Amygdala (tissue), 56 donors: ENCODE measurements at places on chromosomes 16 and 17.

- no peak for DNase-seq
Measured at GRCh38 chr16:88665148-88665547, 2.3 kb upstream of the MVD start.

DNA sequence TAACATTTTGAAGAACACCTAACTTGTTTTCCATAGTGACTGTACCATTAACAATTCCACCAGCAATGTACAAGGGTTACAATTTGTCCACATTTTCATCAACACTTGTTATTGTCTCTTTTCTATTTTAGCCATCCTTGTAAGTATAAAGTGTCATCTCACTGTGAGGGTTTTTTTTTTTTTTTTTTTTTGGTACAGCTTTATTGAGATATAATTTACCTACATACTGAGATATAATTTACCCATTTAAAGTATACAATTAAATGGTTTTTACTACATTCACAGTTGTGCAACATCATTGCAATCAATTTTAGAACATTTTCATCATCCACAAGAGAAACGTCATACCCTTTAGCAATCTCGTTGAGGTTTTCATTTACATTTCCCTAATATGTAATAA lies 17.9 kb upstream of the TMIGD1 start:
- DNase-seq: no peak

- no peak for DNase-seq
Measured at GRCh38 chr16:54928016-54928356, 2.7 kb upstream of the IRX5 start.

DNA sequence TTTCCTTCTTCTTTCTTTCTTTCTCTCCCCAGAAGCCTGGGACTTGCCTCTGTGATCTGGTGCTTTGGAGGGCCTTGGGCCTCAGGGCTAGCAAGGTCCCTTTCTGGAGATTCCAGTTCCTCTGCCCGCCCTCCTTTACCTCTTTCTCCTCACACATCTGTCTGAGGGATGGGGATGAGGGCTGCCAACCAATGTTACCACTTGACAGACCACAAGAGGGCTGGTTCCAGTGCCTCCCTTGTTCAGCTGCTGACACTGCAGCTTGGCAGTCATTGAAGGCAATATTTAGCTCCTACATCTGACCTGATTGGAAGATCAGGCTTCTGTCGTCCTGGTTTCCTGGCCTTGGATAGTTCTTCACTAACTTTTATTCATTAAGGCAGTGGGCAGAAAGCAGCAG lies 3.6 kb upstream of the ZNF652 start:
- no peak for DNase-seq

DNA sequence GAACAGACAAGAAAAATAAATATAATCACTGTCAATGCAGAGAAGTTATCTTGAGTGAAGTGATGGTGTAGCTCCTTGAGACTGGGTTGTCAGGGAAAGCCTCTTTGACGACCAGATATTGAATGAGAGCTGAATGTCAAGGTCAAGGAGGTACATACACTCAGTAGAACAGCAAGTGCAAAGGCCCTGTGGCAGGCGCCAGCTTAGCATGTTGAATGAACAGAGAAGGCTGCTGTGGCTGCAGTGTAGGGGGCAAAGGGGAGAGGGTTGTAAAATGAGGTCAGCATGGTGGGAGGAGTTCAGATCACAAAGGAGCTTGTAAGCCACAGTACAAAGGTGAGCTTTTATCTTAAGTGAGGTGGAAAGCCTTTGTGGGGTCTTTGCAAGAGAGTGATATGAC lies 111.5 kb downstream of the ZFHX3 start:
- DNase-seq: no peak

GRCh38 chr17:3914312-3914670 lies 2.0 kb downstream of the P2RX1 start:
- no peak for DNase-seq

- DNase-seq: no peak
Measured at GRCh38 chr17:73879987-73880386, 235.7 kb upstream of the SDK2 start.

GRCh38 chr16:23896832-23897821 lies 61.3 kb downstream of the PRKCB start:
- DNase-seq: no peak

GRCh38 chr17:48767263-48767774 lies 38.8 kb upstream of the HOXB13 start:
- no peak for DNase-seq

- DNase-seq: no peak
Measured at GRCh38 chr17:45429339-45430005, 3.2 kb downstream of the ARHGAP27 start.

DNA sequence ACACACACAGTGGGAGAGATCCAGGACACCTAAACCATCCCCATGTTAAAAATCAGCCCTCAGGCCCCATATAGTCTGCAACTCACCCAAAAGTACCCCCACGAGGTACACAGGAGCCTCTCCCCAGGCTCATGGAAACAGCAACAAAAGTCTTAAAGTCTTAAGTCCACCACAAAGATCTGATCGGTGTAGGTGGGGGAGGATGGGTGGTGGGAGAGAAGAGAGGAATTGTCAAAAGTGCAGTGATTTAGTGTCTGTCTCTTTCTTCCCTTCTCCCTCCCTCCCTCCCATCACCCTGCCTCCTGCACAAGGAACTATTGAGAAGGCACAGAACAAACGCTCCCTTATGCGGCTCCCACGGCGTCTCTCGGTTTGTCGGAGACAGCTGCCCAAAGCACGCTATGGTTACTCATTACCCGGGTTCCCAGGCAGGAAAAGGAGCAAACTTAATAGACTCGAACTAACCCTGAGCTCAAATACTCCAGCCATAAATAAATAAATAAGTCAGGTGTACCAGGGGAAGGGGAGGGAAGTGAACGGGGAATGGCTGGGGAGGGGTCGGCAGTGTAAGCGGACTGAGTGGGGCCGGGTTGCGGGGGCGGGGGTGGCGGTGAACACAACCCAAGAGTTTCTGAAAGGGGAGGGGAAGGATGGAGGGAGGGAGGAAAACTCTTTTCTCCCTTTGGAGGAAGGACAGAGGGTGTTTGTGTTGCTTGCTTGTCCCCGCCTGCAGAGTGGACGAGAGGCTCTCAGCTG lies 477.4 kb downstream of the SLC39A11 start:
- DNase-seq: peak; percentile 79

GRCh38 chr16:78522327-78522726 lies 422.9 kb downstream of the WWOX start:
- no peak for DNase-seq

DNA sequence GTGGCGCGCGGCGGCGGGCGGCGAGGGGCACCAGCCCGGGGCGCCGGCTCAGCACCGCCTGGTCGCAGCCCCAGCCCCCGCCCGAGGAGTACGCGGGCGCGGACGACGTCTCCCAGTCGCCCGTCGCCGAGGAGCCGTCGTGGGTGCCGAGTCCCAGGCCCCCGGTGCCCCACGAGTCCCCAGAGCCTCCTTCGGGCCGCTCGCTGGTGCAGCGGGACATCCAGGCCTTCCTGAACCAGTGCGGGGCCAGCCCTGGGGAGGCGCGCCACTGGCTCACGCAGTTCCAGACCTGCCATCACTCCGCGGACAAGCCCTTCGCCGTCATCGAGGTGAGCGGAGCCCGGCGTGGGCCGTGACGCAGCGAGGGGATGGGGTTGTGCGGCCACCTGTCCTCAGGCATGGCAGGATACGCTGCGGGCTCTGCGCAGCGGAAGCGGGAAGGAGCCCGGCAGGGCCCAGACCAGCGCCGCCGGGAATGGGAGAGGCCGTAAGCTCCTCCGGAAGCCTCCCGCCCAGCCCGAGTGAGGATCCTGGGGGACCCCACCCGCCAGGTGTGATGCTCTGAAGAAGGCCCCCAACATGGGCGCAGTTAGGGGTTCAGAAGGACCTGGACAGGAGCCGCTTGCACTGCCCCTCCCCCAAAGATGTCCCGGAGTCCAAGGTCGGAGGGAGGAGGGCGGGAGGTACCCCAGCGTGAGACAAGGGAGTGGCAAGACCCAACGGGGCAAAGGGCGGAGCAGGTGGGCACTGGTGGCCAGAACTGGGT lies 522 bp downstream of the NAGS start:
- no peak for DNase-seq

- DNase-seq: no peak
Measured at GRCh38 chr16:18799500-18799899, 1.8 kb downstream of the ARL6IP1 start.

GRCh38 chr16:83973077-83973476 lies 5.0 kb downstream of the NECAB2 start:
- DNase-seq: no peak

DNA sequence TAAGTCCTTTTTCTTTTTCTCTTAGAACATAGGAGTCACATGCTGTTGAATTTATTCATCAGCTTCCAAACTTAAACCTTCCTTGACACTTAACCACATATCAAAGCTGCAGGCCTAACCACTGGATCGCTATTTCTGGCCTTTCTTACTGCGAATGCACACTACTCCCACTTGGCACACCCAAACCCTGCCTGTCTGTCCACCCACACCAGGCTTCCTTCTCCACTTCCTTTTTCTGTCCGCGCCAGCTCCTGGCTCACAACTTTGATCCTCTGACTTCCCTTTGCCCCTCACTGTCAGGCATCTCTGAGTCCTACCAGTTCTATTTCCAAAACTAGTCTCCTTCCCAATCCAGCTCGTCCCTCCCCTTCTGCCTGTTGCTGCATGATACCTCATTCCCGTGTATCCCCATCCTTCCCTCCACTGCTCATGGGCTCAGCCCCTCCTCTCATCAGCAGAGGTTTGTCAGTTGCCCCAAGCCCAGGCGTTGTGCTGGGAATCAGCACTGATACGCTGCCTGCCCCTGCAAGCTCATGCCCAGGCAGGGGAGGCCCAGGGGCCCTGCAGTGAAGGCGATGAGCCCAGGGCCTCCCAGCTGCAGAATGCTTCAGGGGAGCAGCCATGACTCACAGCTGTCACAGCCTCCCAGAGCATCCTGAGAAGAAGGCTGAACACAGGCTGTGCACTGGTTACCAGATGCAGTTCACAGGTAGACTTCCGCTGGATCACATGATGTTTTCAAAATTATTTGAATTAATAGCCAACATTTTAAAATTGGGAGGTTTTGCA lies 179.8 kb downstream of the KATNIP start:
- peak; percentile 5 for DNase-seq

- DNase-seq: no peak
Measured at GRCh38 chr17:45332989-45333701, 16.3 kb upstream of the MAP3K14 start.

DNA sequence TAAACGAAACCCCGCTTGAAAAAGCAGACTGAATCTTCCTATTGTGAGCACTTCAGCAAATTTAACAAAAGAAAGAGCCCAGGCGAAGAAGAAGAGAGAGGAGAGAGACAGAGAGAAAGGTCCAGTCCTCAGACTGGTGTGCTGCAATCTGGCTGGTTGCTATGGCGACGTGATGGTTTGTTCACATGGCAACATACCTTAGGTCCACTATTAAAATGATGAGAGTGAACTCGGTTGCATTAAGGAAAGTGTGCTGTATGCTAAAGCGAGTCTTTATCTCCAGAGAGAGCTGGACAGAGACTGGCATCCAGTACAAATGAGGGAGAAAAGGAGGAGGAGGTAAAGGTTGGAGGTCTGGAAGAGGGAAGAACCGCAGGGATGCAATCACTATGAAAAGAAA lies 271.8 kb upstream of the ZFHX3 start:
- DNase-seq: no peak

DNA sequence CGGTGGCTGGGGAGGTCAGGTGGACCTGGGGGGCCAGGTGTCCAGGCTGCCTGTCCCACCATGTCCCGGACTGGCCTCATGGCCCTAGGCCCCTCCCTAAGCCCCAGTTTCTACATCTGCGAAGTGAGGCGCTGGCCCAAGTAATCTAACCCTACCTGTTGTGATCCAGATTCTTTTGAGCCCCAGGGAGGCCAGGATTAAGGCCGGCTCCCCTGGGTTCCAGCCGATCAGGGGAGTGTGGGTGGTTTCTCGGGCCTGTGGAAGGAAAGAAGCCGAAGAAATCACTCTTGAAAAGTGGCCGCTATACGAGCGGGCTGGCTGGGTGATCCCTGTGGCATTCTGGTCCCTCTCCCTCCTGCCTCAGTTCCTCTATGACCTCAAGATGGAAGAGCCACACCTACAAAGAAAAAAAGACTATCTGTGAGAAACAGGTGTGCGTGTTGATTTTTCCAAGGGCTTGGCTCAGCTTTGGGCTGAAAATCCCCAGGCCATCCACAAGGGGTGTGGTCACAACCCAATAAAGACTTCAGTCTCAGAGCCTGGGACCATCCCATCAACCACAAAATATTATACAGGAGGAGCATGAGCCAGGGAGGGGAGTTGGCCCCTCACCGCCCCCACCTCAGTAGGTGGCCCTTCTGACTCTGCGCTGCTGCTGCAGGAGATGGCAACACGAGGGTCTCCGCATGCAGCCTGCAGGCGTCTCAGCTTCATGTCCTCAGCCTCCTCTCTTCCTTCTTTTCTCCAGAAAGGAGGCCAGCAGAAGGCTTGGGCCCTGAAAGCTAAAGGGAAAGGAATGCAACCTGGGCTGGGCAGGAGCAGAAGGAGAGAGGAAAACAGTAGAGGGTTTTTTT lies 20.3 kb downstream of the GPR142 start:
- DNase-seq: no peak

DNA sequence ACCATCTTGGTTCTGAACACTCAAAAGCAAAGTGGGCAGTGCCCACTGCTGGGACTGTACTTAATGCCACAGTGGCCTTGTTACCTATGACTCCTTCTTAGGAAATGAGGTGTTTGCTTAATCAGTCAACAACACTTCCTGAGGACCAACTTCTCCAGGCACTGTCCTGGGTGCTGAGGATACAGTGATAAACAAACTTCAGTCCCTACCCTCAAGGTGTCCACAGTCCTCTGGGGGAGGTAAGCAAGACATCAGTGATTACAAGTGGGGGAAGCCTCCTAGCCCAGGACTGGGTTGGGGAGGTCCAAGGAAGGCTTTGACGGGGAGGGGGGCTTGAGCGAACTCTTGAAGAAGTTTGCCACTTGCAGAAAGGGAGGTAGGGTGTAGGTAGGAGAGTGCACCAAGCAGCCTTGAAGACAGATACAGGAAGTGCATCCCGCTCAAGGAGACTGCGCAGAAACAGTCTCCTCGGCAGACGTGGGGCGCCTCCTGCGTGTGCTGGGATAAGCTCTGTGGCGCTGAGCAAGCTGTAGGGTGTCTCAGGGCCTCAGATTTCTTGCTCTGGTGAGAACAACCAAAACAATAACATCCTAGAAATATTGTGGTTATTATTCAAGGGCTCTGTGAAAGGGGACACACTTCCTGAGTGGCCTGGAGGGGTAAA lies 2.6 kb upstream of the ABCC3 start:
- no peak for DNase-seq

GRCh38 chr17:70813355-70813930 lies 644.1 kb downstream of the KCNJ2 start:
- no peak for DNase-seq

DNA sequence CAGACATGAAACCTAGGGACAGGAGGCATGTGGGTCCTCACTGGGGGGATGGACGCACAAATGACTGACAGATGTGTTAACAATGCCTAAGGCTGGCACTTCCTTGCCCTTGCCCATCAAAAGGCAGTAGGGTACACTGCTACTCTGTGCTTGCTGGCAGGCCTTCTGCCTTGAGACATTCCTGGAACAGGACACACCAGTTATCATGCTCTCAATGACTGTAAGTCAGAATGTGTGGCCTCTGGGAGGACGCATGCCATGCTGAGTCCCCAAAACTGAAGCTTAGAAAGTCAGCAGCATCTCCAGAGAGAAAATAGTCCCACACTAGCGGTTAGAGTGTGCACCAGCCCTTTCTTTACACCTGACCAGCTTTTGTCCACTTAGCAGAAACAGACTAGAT lies 16.1 kb upstream of the SREBF1 start:
- DNase-seq: no peak
